Activated T-cell treated with anti-CD3 and anti-CD28 coated beads, Interleukin-2, amount 50 U/mL, for 4 hours (primary cell): ENCODE measurements at places on chromosomes 2 and 18. TPM values are rescaled to one million over a fixed set of nuclear protein-coding genes. Genes with fewer than 3 reads are reported as not detected.
A peak's percentile ranks its signal among the peaks of the same experiment; 100 is the strongest.

DNA sequence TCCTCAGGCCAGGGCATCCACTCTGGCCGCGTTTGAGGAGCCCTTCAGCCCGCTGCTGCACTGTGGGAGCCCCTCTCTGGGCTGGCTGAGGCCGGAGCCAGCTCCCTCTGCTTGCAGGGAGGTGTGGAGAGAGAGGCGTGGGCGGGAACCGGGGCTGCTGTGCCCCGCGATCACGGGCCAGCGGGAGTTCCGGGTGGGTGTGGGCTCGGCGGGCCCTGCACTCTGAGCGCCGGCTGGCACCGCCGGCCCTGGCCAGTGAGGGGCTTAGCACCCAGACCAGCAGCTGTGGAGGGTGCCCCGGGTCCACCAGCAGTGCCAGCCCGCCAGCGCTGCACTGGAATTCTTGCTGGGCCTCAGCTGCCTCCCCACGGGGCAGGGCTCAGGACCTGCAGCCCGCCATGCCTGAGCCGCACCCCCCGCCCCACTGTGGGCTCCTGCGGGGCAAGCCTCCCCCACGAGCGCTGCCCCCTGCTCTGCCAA lies 1.9 kb upstream of the ABHD3 start:
- no peak for DNase-seq

- no peak for DNase-seq
These were observed 156.4 kb downstream of the ZFP36L2 start for GRCh38 chr2:43070030-43070429.

GRCh38 chr2:157052685-157053224 lies 204.8 kb upstream of the GALNT5 start:
- DNase-seq: no peak

GRCh38 chr18:52342456-52342855 lies 2.5 kb downstream of the DCC start:
- no peak for DNase-seq

DNA sequence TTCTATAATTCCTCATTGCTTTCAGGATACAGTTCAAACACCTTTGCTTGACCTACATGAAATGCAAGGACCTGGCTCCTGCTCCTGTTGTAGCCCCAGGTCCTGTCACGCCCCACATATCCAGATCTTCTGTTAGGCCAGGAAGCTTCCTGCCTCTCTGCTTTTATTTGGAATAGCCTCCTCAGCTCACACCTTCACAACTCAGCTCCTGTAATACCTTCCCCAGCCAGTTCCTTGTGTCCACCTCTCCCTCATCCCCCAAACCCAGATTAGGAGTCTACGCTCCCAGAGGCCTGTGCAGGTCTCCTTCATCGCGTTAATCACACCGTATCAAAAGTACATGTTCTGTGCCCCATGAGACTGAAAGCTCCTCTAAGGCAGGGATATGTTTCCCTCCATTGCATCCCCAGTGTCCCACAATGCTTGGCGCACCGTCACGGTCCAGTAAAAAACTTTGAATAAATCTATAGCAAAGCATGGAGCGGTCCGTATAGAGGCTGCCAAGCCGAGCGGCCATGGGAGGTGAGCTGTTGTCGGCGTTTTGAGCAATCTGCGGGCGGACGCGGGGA lies 371 bp downstream of the MDH1B start:
- no peak for DNase-seq

DNA sequence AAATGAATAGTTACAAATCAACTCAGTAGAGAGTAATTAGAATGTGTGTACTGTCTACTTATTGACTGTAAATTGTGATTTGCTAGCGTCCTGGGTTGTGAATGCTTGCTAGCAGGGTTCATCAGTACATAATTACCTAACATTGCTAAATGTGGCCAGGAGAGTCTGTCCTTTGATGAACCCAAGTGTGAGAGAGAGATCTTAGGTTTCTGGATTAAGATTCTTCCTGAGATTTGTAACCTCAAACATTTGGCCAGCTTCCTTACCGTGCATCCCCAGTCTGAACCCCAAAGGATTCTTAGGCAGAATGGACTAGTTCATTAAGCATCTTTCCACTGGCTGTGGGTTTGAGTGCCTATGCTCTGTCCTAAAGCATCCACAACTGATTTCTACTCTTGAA lies 84.0 kb upstream of the ITPRID2 start:
- no peak for DNase-seq

DNA sequence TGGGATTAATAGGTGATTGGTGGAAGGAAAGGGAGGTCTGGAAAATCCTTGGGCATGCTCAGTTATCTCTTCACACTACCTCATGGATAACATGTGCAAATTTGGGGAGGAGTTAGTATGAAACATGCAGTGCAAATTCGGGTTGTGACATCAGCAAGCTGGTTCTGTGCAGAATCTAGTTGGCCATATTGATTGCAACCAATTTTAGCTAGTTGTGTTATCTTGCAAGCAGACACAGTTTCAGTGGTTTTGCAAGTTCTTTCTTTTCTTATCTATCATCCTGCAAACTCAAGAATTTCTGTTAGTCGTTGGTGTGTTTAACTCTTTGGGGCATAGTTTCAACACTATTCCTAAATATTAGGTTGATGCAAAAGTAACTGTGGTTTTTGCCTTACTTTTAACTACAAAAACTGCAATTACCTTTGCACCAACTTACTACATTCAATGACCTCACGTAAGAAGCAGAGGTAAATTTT lies 135.4 kb downstream of the PTH2R start:
- no peak for DNase-seq

- DNase-seq: no peak
These were observed 21.3 kb downstream of the MAPRE3 start for GRCh38 chr2:26991717-26992116.

DNA sequence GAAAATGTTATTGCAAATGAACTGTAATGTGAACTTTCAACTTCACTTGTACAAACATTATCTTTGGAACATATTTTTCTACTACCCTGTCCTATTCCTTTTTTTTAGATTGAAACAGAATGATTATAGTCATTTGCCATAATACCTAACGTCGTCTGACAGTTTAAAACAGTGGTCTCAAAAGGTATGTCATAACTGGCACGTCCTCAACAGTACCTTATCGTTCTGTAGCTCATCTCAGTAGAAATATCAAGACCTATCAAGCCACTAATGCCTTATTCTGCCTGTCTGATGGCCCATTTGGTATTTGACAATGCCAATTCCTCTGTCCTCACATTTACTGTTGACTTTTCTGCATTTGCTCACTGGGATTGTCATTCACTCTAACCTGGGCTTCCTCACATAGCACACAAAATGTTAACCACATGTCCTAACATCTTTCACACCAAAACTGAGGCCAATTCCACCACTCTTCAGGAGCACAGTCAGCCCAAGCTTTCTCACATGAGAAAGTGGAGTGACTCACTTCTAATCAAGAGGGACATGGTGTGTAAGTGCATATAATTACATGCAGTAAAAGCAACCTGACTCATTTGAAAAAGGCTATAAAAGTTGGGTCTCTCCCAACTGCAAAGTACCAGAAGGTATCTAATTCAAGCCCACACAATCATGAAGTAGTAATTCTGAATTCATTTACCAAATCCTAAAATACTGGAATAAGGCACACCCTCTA lies 34.8 kb downstream of the DNER start:
- DNase-seq: no peak

- peak; percentile 66 for DNase-seq
These were observed 16.9 kb downstream of the LCT start for GRCh38 chr2:135820003-135820618.

DNA sequence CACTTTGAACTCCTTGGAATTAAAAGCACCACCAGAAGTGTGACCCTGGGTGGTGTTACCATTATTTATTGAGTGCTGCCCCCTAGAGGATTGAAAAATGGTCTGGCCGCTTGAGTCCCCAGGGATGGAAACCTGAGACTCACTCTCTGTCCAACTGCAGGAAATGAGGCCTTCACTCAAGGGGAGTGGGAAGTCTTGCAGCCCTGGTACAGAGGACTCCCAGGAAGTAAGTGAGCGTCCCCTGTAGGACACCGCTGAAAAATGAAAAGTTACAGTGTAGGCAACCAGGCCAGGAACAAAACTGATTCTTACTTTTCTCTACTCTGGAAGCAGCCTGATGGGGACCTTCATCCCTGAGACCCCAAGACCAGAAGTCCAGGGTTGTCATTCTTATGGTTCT lies 2.2 kb upstream of the NRP2 start:
- DNase-seq: peak; percentile 24

DNA sequence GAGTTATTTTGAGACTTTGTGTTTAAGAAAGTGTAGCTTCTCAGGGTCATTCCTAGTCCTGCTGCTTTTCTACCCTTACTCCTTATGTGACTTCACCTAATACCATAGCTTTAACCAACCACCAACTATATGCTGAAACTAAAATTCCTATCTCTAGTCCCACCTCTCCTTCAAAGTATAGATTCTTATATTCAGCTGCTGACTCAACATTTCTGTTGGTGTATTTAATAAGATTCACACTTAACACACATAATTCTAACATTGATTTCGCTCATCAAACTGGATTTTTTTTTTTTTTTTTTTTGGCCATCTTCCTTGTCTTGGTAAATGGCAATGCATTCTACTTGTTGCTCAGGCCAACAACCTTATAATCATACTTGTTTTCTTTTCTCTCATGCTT lies 30.1 kb downstream of the TAF1B start:
- no peak for DNase-seq

- no peak for DNase-seq
These were observed 2055.1 kb upstream of the CELF4 start for GRCh38 chr18:39620551-39621168.

DNA sequence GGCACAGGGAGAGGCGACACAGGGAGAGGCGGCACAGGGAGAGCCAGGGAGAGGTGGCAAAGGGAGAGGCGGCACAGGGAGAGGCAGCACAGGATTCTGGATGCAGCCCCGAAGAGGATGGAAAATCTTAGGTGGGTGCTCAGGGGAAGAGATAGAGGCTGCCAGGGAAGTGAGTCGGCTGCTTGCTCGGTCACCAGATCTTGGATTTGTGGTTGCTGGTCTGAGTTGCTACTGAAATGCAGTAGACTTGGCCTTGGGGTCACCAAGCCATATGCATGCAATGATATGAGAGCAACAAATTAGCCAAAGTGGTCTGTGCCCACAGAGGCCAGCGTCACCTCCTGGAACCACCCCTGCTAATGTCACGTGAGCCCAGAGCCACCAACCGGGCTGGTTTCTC lies 117.2 kb upstream of the SALL3 start:
- no peak for DNase-seq

DNA sequence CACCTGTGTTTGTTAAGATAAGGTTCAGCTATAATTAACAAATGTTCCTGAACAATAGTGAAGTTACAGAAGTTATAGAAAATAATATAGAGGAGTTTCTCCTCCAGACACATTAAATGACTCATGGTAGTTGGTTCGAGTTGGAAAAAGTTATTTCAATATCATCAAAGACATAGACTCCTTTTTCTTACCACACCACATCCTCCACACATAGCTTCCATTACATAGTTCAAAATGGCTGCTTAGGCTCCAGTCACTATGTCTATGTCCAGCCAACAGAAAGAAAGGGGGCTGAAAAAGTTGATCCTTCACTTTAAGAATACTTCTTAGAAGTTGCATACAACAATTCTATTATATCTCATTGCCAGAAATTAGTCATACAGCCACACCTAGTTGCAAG lies 50.7 kb downstream of the DYNAP start:
- DNase-seq: no peak

- DNase-seq: no peak
These were observed 415.9 kb downstream of the EPHA4 start for GRCh38 chr2:221156062-221156734.

- DNase-seq: no peak
These were observed 150.1 kb downstream of the TNS1 start for GRCh38 chr2:217852555-217853211.

- DNase-seq: no peak
These were observed 52.2 kb downstream of the INPP5D start for GRCh38 chr2:233112329-233112728.

DNA sequence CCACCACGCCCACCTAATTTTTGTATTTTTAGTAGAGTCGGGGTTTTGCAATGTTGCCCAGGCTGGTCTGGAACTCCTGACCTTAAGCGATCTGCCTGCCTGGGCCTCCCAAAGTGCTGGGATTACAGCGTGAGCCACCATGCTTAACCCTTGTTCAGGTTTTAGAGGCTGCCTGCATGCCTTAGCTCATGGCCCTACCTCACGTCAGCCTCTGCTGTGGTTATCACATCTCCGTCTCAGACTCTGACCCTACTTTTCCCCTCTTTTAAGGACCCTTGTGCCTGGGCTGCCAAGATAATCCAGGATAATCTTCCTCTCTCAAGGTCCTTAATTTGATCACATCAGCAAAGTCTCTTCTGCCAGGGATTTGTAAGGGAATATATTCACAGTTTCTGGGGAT lies 98.2 kb upstream of the PMAIP1 start:
- no peak for DNase-seq

FHOD3 gene
- total RNA-seq: not detected

PASK gene
- 35.6 TPM for total RNA-seq

MERTK gene
- total RNA-seq: 0.63 TPM

KRTCAP3 gene
- 4.8 TPM for total RNA-seq

AMER3 gene
- not detected for total RNA-seq

REV1 gene
- 22.0 TPM for total RNA-seq

NPHP1 gene
- 1.8 TPM for total RNA-seq

FOXD4L1 gene
- 0.16 TPM for total RNA-seq

CHRND gene
- not detected for total RNA-seq

UPP2 gene
- not detected for total RNA-seq

MATN3 gene
- total RNA-seq: not detected

NFATC1 gene
- total RNA-seq: 80.8 TPM

SIX3 gene
- total RNA-seq: not detected

FAM161A gene
- total RNA-seq: 3.0 TPM
